ENCODE measurements at places on chromosomes 4 and X.

DNA sequence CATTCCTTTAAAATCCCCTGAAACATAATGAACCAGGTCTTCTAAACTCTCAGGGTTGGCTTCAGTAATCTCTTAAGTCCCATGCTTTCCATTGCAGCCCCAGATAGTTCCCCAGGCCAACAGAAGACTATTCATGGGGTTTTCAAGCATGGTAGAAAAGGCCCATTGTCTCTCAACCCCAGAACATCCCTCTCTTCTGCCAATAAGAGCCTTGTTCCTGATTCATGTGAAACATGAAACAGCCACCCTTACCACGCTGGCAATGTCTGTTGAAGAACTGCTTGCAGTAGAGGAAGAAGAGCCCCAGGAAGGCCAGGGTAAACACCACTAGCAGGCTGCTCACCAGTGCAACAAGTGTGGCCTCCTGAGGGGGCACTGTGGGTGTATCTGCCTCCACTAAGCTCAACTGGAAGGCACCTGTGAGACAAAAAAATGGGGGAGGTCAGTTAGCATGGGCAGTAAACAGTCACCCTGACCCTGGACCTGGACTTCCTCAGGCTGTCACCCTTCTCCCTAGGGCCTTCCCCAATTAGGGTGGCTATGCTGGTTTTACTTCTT, 36.4 kb downstream of the EDA2R start:
- peak; percentile 83 for DNase-seq

DNA sequence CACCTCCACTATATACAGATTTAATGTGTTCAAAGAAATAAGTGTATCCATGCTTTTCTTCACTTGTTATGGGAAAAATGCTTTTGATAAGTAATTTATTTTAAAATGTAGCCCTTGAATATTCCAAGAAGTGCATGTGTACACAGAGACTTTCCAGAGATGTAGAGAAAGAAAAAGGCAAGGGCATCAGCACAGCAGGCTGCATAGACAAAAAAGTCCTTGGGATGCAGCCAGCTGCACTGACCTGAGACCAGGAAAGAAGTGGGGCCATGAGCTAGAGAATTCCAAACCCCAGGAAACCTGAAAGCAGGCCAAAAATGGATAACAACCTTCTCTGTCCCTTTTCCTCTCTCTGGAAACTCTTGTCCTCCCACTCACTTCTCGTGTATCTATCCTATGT, 51.6 kb upstream of the PRDM8 start:
- DNase-seq: no peak

GRCh38 chrX:39992300-39992699, 105.5 kb downstream of the BCOR start:
- no peak for DNase-seq

GRCh38 chrX:18707426-18708049, at the start of gene PPEF1:
Gene PPEF1, plus strand, starts transcription at chrX:18707645. Its CDS starts 136 bp downstream, at chrX:18707781.
- DNase-seq: no peak

- no peak for DNase-seq
Measured at GRCh38 chr4:101695176-101695575, 95.4 kb upstream of the BANK1 start.

DNA sequence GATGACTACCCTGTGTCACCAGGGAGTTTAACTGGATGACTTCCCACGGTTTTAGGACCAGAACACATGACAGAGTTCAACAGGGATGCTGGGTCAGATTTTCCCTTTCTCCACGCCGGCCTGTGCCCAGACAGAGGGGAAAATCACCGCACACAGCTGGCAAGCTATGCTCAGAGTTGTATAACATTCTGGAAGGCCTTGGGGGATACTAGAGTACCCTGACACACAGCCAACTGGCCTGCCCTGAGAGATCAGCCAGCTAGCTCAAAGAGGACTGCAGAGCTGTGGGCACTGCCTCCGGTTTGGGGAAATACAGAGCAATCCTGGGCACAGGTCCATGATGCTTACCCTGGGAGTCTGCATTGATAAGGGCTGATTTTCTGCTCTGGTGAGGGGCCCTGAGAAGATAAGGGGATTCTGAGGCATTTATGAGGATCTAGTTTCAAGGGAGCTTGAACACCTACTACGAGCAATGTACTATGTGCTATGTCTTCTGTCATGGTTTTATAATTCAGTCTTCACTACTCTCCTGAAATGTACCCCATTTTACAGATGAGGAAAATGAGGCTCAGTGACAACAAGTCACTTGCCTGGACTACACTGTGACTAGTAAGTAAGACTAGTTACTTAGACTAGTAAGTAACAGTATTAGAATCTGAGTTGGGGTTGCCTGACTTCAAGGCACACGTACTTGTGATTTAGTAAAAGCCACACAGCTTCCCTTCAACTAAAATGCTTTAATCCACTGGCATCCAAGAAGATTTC, 14.7 kb downstream of the C4orf54 start:
- peak; percentile 47 for DNase-seq

GRCh38 chr4:52249581-52249980, 198.5 kb downstream of the SPATA18 start:
- no peak for DNase-seq

GRCh38 chr4:71713611-71714203, 70.2 kb downstream of the GC start:
- DNase-seq: peak; percentile 51

- no peak for DNase-seq
Measured at GRCh38 chrX:71439896-71440295, 73.7 kb downstream of the TAF1 start.

GRCh38 chrX:21960569-21961541, 20.3 kb downstream of the SMS start:
- DNase-seq: no peak

DNA sequence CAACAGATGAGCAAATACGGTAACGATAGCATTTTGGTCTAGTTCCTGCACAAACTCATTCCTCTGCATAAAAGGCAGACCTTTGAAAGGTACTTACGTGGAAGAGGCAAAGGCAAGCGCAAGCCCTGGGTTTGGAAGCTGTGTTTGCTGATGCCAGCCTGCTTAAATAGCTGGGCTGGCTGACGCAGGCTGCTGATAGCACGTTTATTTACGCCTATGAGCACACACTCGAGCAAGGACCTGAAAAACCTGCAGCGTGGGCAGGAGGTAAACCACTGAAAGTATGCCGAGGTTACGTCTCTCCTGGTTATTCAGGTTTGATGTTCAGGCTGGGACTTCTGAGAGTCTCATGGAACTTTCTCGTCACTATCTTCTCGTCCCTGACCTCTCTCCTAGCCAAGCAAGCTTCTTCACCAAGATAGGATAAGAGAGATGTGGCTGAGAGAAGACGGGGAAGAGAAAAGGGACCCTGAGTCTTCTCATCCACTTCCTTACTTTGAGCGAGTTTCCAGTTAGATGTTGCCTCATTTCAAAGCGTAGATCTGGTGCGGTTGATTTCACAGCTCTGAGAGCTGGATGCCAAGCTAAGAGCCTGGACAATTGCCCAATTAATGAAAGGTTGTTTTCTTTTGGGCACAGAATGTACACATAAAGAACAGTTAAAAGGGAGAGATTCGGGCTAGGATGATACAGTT, at the start of gene HOPX:
Gene HOPX (minus strand): TSS at position 139 of the 695 bp plus-strand sequence. CDS start 23,480 bp downstream, outside the sequence.
- no peak for DNase-seq

GRCh38 chr4:129561886-129562671, 466.1 kb downstream of the C4orf33 start:
- no peak for DNase-seq

- no peak for DNase-seq
Measured at GRCh38 chr4:124941267-124941666, 228.7 kb upstream of the ANKRD50 start.

DNA sequence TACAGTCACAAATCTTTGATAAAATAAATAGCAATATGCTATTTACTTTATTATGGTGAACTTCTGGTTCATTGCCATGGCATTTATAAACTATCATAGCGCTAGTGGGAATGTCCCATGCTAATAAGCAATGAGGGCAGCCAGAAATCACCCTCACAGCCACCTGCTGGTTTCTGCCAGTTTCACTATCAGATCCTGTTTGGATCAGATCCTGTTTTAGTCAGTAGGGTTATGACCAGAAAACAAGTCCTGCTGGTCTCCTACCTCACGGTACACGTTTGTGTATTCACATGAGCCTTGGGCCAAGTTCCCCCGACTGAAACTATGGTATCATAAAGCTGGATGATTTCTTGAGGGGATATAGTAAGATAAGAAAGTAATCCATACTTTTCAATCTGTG, 17.7 kb downstream of the FOXR2 start:
- no peak for DNase-seq

DNA sequence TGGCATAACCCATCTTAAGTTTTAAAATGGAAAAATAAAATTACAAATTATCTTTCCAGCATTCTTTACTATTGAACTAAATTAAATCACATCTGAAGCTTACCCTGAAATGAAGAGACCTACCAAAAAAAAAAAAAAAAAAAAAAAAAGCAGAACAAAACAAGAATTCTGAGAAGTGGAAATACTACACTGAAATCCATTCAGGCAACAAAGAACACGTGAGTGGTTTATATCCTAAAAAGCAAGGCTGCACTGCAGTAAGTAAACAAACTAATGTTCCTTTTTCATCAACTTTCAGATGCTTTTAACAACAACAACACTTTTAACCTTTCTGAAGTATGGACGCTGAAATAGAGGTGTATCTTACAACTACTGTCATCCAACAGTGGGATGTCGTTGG, 7.5 kb downstream of the FRYL start:
- DNase-seq: no peak
